ENCODE measurements at places on chromosomes 3 and 15. TPM values are rescaled to one million over a fixed set of nuclear protein-coding genes. Genes with fewer than 3 reads are reported as not detected.

DNA sequence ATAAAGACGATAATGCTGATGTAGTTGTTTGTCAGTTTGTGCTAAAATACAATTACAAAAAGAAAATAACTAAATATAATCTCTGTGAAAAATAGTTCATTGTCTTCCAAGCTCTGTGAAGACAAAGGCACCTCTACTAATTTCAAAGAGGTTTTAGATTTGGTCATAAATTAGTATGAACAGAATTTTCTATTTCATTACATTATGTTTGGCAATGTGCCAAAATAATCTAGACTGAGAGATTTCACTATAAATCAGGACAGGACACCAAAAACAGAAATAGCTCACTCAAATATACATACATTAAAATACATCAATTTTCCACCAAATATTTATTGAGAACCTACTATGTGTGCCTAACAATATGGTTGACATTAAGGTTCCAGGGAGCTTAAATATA is 264.9 kb upstream of the CCDC54 start:
- H3K4me3 ChIP-seq: no peak overlapping the region
- DNase-seq: no peak
- no peaks in the 10 kb centered on the region for H3K4me1 ChIP-seq
- no peaks in the 10 kb centered on the region for H3K36me3 ChIP-seq

- peaks cover 8% of the 10 kb centered on the region for H3K36me3 ChIP-seq
- H3K27me3 ChIP-seq: no peaks in the 10 kb centered on the region
- no peak overlapping the region for H3K27ac ChIP-seq
- no peak for DNase-seq
- no peak overlapping the region for H3K4me3 ChIP-seq
- H3K4me1 ChIP-seq: no peaks in the 10 kb centered on the region
Measured at GRCh38 chr15:56102441-56102840, 109.0 kb upstream of the NEDD4 start.

DNA sequence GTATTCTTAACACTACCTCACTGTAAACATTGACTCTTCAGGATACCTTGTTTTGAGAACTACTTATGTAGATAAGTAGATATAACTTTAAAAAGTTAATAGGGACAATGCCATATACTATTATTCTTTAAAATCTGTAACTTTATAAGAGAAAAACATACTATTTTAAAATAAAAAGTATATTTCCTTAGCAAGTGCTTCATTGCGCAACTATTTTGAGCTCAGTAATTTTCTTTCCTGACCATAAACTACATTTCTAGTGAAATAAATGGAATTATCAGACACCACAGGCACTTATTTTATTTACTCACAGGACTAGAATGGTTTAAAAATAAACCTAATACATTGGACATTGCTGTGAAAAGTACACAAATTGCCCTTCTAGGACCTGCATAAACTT is 764.4 kb upstream of the LMCD1 start:
- H3K36me3 ChIP-seq: no peaks in the 10 kb centered on the region
- H3K4me1 ChIP-seq: no peaks in the 10 kb centered on the region
- H3K4me3 ChIP-seq: no peak overlapping the region
- no peak overlapping the region for H3K27ac ChIP-seq
- H3K27me3 ChIP-seq: no peaks in the 10 kb centered on the region
- DNase-seq: no peak

The ISL2 gene
- total RNA-seq: 1.4 TPM

The REC114 gene
- not detected for total RNA-seq

The ATG3 gene
- total RNA-seq: 46.3 TPM

- H3K4me3 ChIP-seq: peak overlapping the region; percentile 88
- H3K27me3 ChIP-seq: no peaks in the 10 kb centered on the region
- peak; percentile 42 for DNase-seq
- H3K4me1 ChIP-seq: peaks cover 31% of the 10 kb centered on the region
- no peaks in the 10 kb centered on the region for H3K36me3 ChIP-seq
- H3K27ac ChIP-seq: peak overlapping the region; percentile 93
Measured at GRCh38 chr3:129794311-129795185, 99.0 kb downstream of the TMCC1 start.

DNA sequence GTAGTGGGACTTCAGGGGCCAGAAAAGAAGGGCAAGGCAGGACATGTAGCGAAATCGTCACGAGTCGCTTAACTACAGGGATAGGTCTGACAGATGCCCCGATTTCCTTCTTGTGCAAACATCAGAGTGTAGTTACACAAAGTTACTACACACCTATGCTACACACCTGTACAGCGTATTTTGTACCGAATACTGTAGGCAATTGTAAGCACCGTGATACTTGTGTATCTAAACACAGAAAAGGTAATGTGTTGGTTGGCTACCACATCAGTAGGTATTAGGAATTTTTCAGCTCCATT is 515 bp upstream of the MTHFS start:
- H3K36me3 ChIP-seq: peaks cover 1% of the 10 kb centered on the region
- peaks cover 28% of the 10 kb centered on the region for H3K4me1 ChIP-seq
- H3K4me3 ChIP-seq: peak overlapping the region; percentile 88
- DNase-seq: no peak

- H3K4me1 ChIP-seq: peaks cover 2% of the 10 kb centered on the region
- H3K4me3 ChIP-seq: peak within 1 kb of the TSS; percentile 97
- no peak within 1 kb of the TSS for H3K27ac ChIP-seq
- H3K27me3 ChIP-seq: peaks cover 18% of the 10 kb centered on the region
- peaks cover 6% of the 10 kb centered on the region for H3K36me3 ChIP-seq
Measured at GRCh38 chr3:134029734-134030378, at the start of gene SLCO2A1. Gene SLCO2A1, minus strand, starts transcription at chr3:134029925. Its CDS starts 123 bp downstream, at chr3:134029802.

All from endothelial cell (in vitro differentiated cells).